GM23248 (cell line): ENCODE measurements at places on chromosomes 2 and 18.

DNA sequence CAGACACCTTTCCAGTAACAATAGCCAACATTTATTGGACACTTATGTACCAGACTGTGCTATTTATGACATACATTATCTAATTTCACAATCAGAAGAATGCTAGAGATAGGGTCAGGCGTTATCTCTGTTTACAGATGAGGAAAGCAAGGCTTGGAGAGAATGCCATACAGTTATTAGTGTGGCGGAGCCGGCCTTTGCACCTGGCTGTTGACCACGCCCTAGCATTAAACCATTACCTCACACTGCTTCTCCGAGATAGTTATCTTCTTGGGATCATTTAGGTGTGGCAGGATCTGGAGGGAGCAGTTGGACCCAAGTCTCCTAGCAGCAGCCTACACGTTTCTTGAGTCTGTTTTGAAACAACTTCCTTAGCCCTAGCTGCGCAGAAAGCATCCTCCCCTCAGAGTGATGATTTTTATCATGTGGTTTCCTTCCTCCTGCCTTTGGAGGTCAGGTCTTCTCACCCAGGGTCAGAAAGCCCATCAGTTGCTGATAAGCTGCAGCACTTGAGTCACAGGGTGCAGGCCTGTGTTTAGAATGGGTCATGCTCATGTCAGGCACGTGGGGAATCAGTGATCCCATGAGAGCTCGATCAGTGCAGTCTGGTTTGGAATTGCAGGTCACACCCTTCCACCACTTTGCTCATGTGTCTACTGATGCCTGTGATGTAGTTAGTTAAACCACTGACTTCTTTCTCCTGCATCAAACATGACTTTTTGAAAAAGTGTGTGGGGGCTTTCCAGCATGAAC lies 118.2 kb downstream of the SPTBN1 start:
- peak; percentile 49 for DNase-seq

- peak; percentile 79 for DNase-seq
Observed at GRCh38 chr2:198314559-198315153, 510.3 kb downstream of the PLCL1 start.

GRCh38 chr2:151315381-151315903 lies 26.0 kb upstream of the NMI start:
- peak; percentile 83 for DNase-seq

DNA sequence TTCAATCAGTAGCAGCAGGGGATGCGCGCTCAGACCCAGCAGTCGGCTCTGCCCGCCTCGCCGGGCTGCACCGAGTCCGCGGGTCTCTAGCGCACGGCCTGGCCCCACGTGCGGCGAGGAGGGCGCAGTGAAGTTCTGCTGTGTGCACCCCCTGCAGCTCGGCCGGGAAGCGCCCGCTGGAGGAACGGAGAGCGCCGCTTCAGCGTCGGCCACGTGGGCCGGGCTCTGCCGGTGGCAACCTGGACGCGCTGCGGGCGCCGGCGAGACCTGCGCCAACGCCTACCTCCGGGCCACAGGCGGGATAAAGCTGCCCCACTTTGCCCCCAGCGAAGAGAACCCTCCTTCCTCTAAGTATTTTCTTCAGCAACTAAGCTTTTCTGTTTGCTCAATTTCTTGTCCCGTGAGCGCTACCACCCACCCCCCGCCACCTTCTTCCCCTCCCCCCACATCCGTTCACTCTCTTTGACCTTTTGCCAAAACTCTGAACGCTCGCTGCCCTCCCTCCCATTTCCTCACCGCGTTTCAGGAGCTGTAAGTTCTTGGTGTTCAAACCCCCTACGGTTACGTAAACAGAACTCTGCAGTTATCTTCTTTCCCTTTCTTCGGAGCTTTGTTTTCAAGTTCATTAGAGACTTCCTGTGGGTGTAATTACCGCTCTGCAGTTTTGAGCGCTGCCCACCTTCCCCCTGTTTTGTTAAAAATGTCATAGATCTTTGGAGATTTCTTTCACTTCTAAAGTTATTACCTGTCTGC lies 42.6 kb upstream of the EDAR start:
- DNase-seq = peak; percentile 57

- no peak for DNase-seq
Observed at GRCh38 chr2:60498816-60499429, 54.5 kb downstream of the BCL11A start.

- DNase-seq = peak; percentile 71
Observed at GRCh38 chr2:54456612-54457322, 640 bp downstream of the SPTBN1 start.

GRCh38 chr2:127542231-127542630 lies 6.7 kb downstream of the MYO7B start:
- DNase-seq = no peak

DNA sequence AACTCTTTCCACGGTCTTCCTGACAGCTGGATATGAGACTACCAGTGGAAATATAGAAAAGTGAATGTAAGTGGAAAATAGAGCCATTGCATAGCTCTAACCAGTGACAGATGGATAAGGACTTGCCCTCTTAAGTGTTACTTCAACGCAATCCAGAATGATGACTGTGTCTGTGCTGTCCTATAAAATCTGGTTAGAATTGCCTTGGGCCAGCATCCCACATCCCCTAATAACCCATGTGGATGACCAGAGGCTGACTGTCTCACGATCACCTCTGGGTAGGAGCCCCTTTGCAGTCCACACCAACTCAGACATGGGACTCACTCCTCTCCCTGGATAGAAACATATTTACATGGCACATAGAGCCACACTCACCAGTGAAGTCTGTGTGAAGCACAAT lies 186.6 kb downstream of the C1D start:
- DNase-seq = peak; percentile 70

- no peak for DNase-seq
Observed at GRCh38 chr2:233349005-233349998, 5.0 kb upstream of the DGKD start.

GRCh38 chr2:85259101-85259590 lies 68.6 kb downstream of the TGOLN2 start:
- DNase-seq = peak; percentile 56

DNA sequence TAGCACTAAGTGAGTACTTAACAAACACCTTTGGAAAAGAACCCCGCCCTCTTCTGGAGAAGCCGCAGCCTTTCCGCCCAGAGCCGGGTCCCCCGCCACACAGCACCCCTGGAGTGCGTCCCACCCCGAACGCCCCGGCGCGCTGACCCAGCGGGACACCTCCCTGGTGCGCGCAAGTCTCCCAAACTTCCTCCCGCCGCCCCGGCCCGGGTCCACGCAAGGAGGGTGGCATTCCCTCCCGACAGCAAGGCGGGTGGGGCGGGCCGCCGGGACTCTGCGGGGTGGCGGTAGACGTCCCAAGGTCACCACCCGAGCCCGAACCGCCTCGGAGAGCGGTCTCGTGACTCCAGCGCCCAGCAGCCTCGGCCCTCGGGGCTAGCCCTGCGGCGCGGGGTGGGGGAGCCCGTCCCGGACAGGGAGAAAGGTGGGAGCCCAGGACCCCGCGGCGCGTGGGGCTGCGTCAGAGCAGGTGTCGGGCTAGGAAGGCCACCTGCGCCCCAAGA lies 598 bp downstream of the CCDC93 start:
- peak; percentile 66 for DNase-seq

GRCh38 chr2:66432801-66433694 lies 1.9 kb upstream of the MEIS1 start:
- peak; percentile 98 for DNase-seq

DNA sequence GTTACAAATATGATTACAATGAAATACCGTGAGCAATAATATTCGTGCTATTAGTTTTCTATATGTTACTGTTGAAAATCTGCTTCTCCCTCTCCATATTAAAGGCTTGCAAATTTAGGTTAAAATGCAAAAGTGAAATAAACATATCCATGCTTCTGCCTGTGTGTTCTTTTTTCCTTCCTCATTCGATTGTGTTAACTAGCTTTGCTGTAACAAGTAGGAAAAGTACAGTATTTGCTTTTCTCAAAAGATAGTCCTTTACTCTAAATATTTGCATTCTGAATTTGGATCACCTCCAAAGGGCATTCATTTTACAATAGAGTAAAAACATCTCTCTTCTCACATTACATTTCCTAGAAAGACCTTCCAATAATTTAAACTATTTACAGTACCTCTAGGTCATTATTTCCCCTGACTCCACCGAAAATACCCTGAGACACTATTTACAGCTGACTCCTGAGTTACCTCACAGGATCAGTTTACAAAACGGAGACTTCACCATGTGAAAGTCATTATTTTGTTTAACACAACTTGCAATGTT lies 835.0 kb upstream of the FANCL start:
- no peak for DNase-seq

DNA sequence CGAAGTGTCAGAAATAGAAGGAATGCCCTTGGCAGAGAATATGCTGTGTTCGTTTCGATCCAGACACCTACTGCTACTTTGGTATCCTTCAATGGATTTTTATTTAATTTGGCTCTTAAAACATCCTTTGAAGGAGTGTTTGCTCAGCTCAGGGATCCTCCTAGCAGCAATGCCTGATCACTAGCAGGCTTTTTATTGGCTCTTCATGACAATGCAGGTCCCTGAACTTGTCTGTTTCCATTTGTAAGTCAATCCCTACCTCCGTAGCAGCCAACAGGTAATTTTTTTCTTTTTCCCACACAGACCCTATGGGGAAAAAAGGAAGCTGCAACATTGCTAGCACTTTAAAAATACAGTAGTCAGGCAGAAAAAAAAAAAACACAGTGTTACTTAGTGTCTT lies 366.2 kb upstream of the LRRTM1 start:
- no peak for DNase-seq

GRCh38 chr2:154600927-154601494 lies 97.5 kb upstream of the KCNJ3 start:
- DNase-seq = no peak

DNA sequence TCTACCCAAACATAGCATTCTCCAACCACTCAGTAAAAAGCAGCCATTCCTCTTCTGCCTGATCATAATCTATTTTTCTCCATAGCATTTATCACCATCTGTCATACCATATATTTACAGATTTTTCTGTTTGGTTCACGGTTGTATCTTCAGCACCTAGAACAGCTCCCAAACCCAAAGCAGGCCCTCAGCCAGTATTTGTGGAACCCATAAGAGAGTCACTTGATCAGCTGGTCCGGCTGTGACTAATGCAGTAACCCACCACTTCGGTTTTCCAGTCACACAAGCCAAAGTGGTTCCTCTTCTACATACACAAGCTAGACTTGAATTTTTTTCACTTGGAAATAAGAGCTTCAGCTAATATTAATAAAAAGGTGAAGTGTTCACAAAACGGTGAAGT lies 511.6 kb upstream of the CELF4 start:
- DNase-seq = no peak

- DNase-seq = no peak
Observed at GRCh38 chr2:111910609-111911277, 12.3 kb downstream of the MERTK start.

DNA sequence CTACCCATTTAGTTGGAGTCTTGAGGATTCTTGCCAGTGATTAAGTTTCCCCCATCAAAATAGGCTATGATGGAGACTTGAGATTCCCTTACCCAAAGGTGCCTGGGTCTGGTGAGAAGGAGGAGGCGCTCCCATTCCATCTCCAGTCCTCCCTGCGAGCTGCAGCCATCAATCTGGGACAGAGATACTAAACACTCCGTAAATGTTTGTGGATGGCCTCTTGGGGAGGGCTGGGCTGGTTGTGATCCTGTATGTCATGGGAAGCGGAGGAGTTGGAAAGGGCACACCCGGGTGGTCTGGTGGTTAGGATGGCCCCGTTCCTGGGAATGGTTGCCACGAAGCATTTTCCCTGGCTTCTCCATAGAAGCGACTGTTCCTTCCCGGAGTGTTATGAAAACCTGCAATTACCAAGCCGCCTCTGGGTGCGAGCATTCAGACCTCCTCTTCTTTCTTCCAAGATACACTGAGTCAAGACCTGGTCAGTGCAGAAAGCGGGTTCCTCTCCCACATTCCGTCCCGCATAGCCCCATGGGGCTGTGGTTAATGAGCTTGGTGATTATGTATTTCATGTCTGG lies 196.9 kb downstream of the CTIF start:
- no peak for DNase-seq

DNA sequence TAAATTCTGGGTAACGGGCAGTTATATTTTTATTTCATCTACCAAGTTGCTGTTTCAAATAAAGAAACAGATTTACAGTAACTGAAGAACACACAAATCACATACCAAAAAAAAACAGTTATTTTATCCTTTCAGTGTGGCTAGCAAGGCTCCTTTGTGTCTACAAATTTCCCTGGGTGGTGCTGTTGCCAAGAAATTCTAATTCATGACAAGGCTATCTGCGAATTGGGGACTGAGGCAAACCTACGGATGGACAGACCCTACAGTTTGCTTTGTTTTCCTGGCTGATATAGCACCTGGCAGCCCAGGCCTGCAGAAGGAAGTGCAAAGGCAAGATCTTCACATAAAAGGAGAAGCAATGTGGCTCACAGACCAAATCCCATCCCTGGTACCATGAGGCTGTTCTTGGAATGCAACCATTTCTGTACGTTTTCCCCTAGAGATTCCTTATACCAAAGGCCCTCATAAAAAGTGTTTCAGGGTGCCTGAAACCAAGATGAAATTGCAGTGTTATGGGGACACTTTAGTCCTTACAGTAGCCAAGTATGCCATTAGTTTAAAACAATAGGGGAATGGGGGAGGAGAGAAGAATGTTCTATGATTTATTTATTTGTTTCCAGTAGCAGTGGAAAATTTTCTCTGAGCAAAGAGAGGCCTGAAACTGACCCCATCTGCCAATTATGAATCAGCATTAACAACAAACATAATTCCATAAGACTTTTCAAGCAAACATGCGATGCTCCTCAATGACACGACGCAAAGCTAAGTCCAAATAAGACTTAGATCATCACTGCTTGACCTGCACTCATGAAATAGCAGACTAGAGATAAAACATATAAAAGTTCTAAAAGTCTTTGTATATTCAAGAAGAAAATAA lies 4.3 kb downstream of the KLF7 start:
- peak; percentile 86 for DNase-seq

GRCh38 chr2:70790136-70790828 lies at the start of gene FIGLA:
FIGLA (minus strand) TSS chr2:70790643; CDS start chr2:70790638, 5 bp downstream.
- DNase-seq = no peak

GRCh38 chr2:50065835-50066234 lies 911.5 kb upstream of the FSHR start:
- no peak for DNase-seq

DNA sequence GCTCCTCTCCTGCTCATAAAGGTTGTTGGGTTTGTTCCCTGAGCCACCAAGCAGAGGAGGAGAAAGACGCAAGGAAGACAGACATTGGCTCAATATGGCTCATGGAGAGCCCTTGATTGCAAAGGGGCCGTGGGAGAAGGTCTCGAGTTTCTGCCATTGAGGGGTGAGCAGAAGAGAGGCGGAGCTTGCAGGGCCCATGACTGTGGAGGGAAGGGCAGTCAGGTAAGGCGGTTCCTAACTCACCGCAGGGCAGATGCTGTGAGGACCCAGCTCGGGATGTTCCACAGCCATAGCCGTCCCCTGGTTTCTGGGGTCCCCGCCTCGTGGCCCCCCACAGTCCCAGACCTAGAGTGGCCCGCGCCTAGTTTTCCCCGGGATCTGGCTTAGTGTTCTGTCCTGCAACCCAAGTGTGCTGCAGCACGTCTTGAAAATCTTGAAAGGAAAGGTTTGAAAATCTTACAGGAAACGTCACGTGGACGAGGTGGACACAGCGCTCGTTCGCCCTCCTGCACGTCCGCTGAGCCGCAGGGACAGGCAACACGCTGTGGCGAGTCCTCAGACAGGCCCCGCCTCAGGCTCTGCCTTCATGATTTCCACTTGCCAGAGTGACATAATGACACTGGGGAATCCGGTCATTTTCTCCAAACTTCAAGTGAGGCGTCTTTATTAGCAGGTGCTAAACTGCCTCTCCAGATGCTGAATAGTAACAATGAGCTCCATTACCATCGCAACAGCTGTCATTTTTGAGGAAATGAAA lies 105.5 kb upstream of the HDAC4 start:
- no peak for DNase-seq

GRCh38 chr18:10377956-10378355 lies 76.5 kb upstream of the APCDD1 start:
- DNase-seq = peak; percentile 58
